ENCODE measurements at places on chromosomes 1 and 21.

DNA sequence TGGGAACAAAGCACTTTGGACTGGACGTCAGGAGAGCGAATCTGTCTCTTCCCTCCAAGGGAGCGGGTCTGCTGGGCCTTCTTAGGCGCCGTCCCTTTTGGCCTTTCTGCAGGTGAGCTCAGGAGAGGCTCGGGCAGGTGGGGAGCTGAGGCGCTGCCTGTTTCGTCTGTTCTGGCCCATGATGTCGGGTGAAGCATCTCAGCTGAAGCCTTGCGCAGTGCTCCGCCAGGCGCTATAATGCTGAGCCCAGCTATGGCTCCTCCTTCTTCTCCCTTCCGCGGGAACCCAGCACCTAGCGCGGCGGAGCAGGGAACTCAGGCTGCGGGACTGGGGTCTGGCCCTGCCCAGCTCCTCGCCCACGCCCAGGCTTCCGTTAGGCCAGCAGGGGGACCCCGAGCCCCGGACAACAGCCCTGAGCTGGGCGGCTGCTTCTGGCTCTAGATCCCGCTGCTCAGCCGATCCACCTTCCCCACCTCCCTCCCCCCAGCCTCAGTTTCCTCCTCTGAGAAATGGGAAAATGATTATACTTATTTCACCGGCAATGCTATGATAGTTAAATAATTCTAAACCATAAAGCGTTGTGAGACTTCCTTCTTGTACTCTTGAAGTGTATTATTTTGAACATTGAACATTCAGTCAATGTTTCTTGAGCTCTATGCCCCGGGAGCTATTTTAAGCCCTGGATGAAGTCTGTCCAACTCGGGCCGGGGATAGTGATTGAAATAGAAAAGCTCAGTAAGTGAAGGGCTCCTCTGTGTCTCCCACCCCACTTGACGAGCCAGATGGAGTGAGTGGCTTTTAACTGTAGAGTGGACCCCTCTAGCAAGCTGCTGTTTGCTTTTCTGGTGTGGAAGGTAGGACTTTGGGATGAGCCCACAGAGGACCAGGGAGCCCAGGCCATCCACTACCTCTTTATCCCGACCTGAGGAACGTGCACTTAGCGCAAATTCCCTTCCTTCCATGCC, 9.6 kb upstream of the ADORA1 start:
- DNase-seq, result no peak

GRCh38 chr21:28822486-28823335, 170.0 kb downstream of the LTN1 start:
- DNase-seq, result peak; percentile 11

DNA sequence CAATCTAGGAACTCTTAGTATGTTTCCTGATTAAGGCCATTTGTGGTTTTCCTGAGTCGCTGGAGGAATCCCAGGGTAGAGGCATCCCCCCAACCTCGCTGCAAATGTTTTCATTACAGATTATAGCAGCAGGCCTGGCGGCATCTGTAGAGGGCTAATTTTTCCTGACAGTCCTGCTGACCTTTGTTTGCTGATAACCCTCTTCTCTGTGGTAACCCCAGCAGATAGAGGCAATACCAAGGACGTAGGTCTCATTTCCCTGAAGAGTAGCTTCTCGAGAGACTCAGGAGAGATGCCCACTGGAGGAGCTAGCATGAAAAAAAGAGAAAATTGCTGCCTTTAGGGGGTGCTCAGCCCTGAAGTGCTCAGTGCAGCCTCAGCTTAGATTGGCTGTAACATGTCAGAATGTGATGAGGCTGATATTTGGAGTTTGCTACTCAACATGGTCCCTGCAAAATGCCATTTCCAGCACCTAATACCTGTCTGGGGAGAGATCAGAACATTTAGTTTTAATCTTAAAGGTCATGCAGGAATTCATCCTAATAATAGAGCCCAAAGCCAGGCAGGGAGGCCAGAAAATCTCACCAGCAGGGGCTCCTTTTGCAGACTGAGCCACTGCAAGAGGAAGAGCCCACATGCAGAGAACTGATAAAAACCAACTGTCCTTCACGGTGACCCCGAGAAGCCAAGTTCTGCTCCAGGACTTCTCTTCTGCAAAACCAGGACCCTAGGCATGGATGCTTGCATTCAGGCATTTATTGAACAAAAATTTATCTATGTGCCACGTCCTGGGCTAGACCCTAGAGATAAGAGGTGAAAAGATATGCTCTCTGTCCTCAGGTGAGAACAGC, 184.5 kb downstream of the KAZN start:
- no peak for DNase-seq

- no peak for DNase-seq
These were observed 55.2 kb downstream of the NENF start for GRCh38 chr1:212487774-212488435.

- no peak for DNase-seq
These were observed 350.6 kb upstream of the NCAM2 start for GRCh38 chr21:20647607-20648006.

DNA sequence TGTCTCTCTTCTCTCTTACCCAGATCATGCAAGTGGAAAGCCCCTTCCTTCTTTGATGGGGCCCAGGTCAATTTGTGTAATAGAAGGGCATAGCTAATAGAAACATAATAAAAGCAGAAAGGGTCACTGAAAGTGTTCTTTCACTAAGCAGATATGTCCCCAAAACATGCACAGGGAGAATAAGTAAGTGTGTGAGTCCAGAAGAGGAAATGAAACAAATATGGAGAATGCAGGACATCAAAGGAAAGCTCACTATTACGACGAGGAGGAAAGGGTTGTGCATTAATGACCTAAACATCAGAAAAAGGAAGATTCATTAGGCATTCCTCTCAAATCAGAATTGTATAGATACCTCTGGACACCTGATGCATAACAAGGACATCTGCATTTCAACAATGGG, 81.4 kb upstream of the SMYD2 start:
- DNase-seq, result no peak

DNA sequence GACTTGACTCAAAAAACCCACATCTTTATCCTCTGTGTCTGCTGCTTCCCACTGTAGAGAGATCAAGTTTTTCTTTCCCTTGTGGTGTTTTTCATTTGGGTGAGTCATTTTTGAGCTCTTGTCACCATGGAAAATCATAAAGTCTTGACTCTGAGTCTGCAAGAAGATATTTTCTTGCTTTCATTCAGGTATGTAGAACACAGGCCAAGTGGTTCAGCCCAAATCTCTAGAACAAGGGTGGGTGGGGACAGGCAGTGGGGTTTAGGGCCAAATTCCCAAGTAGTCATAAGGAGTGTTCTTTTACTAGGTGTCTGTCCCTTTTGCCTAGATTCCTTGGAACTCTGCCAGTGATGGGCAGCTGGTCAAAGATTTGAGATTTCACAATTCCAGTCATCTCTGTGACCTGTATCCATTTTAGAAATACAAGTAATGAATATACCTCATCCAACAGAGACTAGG, 21.5 kb upstream of the ARHGAP29 start:
- peak; percentile 100 for DNase-seq

GRCh38 chr1:97378596-97378995, 542.2 kb downstream of the DPYD start:
- no peak for DNase-seq

DNA sequence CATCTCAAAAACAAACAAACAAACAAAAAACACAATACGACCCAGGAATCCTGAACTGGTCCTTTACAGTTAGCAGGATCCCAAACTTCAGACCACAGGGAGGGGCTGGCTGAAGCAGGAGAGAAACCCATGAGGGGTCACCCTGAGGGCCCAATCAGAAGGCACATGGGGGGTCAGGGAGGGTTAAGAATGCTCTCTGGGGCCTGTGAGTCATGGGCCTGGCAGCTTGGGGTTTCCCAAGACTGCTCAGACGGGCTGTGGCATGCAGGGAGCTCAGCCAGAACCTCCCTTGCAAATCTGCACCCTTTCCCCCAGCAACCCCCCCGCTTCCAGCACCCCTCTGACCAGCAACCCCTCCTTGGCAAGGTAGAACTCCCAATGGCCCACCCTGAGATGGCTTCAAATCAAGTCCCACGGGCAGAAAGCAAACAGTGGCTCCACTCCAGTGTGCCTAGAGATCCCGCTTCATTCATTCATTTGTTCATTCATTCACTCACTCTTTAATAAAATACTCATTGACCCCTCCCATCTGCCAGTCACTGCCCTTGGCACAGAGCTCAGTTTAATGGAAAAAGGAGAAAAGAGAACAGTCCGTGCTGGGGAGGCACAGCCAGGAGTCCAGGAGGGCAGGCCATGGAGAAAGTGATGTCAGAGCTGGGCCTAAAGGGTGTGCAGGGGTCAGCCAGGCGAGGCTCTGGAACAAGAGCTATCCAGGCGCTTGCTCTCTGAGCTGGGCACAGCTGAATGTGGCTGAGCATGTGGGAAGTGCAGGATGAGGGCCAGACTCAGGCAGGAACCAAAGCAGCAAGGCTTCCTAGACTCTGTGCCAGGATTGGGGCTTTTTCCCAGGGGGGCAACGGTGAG, 8.2 kb downstream of the UQCRHL start:
- DNase-seq, result peak; percentile 95

DNA sequence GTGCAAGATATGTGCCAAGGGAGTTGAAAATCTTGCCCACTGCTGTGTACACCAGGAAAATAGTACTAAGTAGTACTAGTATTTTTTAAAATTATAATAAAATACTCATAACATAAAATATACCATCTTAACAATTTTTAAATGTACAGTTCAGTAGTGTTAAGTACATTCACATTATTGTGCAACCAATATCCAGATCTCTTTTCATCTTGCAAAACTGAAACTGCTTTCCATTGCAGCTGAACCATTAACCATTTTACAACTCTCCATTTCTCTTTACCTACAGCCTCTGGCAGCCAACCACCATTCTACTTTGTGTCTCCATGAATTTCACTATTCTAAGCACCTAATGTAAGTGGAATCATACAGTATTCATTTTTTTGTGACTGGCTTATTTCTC, 19.3 kb upstream of the RAB3GAP2 start:
- no peak for DNase-seq

DNA sequence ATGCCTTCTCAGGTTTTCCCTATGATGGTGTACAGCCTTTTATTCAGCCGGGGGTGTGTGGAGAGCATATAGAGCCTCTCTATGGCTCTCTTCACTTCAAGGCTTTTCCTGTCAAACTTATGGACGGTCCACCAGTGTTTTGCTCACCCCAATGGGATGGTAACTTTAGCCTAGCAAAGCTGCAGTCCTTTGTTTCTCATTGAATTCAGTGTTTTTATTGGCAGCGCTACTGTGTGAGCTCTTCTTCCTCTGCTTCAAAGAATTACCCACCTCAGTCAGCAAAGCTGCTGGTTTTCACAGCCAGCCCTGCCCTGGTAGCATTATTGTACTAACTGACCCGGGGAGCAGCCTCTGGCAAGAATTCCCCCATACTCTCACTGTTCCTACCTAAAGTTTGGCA, 145.3 kb upstream of the RRP15 start:
- no peak for DNase-seq

DNA sequence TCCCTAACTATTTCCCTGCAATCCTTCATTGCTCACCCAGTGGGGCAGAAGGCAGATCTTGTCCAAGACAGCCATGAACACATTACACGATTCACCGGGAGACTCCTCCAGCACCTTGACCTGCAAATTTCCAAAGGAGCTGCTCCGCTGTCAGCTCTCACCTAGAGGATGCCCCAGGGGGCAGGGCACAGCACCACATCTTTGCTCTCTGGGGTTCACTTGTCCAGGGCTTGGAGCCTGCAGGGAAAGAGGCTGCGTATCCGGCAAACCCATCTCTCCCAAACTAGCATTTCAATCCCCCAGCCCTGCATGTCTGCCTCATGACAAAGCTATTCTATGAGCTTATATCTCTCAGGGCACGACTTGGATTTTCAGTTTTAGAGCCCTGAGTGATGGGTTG, 35.1 kb upstream of the OLIG2 start:
- no peak for DNase-seq

DNA sequence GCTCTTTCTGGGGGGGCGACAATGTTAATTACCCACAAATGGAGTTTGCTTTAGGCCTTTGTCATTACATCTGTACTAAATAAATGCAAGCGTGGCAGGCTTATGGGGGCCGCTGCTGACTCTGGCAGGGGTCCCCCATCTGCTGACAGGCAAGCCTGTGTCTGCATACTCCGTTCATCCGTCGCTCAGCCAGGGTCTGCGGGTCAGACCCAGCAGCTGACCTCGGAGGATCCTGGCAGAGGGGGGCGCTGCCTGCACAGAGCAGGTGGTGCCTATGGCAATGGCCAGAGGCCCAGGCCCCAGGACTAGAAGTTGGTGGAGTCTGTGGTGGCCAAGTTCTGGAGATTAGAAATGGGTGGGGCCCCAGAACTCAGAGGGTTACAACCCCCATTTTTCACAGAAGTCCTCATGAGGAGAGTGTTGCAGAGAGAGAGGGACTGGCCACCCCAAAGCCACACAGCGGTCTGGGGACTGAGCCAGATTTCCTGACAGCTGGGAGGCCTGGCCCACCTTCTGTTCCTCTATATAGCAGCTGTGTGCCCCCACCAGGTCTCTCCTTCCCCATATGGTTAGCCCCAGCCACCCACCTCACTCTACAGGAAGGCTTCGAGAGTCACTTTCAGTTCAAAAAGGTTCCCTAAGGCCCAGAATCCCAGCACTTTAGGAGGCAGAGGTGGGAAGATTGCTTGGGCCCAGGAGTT, 31.0 kb downstream of the TTC39A start:
- DNase-seq, result no peak

DNA sequence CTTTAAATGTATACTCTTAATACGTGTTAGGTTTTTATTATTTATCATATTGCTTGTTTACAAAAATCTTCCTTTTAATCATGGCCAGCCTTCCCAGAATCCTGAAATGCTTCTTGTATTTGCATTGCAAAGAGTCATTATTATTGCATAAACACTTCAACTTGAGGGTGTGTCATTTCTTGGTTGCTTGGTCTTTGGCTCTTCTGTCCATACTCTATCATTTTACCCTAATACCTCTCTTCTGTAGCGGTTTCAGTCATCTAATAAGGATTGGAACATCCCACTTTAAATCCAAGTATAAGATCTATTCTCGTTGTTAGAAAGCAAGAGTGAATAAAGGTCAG, 200.6 kb upstream of the CACYBP start:
- no peak for DNase-seq

- DNase-seq, result no peak
These were observed 49.0 kb upstream of the BCAR3 start for GRCh38 chr1:93730621-93731020.

DNA sequence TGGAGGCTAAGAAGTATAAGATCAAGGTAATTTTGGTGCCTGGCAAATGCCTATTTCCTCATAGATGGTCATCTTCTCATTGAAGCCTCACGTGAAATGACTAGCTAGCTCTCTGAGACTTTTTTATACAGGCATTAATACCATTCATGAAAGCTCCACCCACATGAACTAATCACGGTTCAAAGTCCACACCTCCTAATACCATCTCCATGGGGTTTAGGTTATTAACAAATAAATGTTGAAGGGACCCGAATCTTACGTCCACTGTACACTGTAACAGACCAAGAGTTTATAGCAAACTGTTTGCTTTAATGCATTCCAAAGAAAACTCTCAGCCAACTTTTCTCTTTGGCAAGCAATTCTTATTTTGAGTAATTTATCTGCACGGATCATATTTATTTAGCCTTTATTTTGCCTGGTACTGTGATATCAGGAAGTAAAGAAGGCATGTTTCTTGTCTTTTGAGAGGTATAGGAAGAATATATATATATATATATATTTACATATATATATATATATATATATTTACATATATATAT, 296.1 kb upstream of the LRRC7 start:
- no peak for DNase-seq

GRCh38 chr1:64235181-64235580, 31.8 kb downstream of the UBE2U start:
- DNase-seq, result no peak

GRCh38 chr1:90386899-90387720, 330.0 kb downstream of the BARHL2 start:
- DNase-seq, result peak; percentile 55

GRCh38 chr1:25760871-25761270, 39.1 kb upstream of the SELENON start:
- DNase-seq, result no peak
